ENCODE measurements at places on chromosomes 5 and 9. TPM values are rescaled to one million over a fixed set of nuclear protein-coding genes. Genes with fewer than 3 reads are reported as not detected.

DNAI1 gene
- total RNA-seq: not detected

FOXD4 gene
- total RNA-seq: 0.75 TPM

SPATA31D4 gene
- total RNA-seq: not detected

ARSI gene
- total RNA-seq: 4.0 TPM

EIF4E1B gene
- total RNA-seq: not detected

BAAT gene
- 1.0 TPM for total RNA-seq

UBQLN1 gene
- total RNA-seq: 93.7 TPM

SELENOP gene
- total RNA-seq: 884 TPM

TMEM250 gene
- total RNA-seq: 30.7 TPM

- DNase-seq: no peak
- H3K4me3 ChIP-seq: no peak overlapping the region
- no peaks in the 10 kb centered on the region for H3K27me3 ChIP-seq
Measured at GRCh38 chr9:5720151-5720550, 91.2 kb downstream of the RIC1 start.

- no peaks in the 10 kb centered on the region for H3K36me3 ChIP-seq
- peak; percentile 73 for DNase-seq
- H3K4me1 ChIP-seq: peaks cover 24% of the 10 kb centered on the region
- peak overlapping the region; percentile 68 for H3K27ac ChIP-seq
- no peak overlapping the region for H3K4me3 ChIP-seq
Measured at GRCh38 chr5:142386137-142387023, 61.6 kb upstream of the SPRY4 start.

DNA sequence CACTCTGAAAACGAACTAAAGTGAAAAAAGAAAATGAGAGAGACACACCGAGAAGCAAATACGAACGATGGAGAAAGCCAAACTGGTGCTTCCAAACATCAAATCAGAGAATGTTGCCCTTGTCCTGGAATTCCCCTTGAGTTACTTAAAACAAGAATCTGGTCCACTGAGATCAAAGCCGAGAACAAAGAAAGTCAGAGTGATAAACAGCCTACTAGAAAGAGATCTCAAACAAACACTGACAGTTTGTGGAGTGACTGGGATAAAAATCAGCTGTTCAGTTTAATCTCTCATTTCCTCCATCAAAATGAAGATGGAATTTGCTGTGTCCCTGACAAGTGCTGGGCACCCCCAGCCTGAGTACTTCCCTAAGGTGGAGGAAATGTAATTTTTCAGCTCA, 582.6 kb downstream of the NR2F1-AS1 start:
- no peaks in the 10 kb centered on the region for H3K36me3 ChIP-seq
- H3K4me3 ChIP-seq: peak overlapping the region; percentile 18
- H3K4me1 ChIP-seq: no peaks in the 10 kb centered on the region
- H3K27ac ChIP-seq: peak overlapping the region; percentile 26
- H3K27me3 ChIP-seq: no peaks in the 10 kb centered on the region

GRCh38 chr5:159181152-159181551, 28.2 kb downstream of the RNF145 start:
- DNase-seq: no peak
- peaks cover 75% of the 10 kb centered on the region for H3K4me1 ChIP-seq
- H3K4me3 ChIP-seq: no peak overlapping the region
- H3K36me3 ChIP-seq: peaks cover 19% of the 10 kb centered on the region
- no peaks in the 10 kb centered on the region for H3K27me3 ChIP-seq

DNA sequence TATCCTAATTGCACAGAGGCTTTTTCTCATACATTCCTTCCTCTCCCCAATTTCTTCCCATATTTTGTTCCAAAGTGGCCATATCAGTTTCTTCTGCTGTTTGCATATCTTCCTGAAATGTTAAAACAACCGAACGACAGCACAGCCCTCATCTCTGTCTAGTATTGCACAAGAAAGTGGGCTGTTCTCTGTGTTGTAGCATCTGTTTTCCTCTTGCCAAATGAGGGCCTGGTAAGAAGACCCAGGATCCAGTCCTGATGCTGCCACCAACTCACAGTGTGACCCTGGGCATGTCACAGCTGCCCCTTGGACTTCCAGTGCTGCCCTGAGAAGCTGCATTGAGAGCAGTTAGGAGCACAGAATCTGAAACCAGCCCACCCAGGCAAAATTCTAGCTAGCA, 4.1 kb downstream of the SLC31A2 start:
- H3K36me3 ChIP-seq: peaks cover 20% of the 10 kb centered on the region
- DNase-seq: no peak
- peak overlapping the region; percentile 61 for H3K27ac ChIP-seq
- H3K4me3 ChIP-seq: no peak overlapping the region

GRCh38 chr9:108837530-108837929, 18.3 kb downstream of the ACTL7B start:
- H3K36me3 ChIP-seq: no peaks in the 10 kb centered on the region
- no peaks in the 10 kb centered on the region for H3K4me1 ChIP-seq
- no peak for DNase-seq
- H3K27ac ChIP-seq: no peak overlapping the region
- no peaks in the 10 kb centered on the region for H3K27me3 ChIP-seq

- H3K36me3 ChIP-seq: no peaks in the 10 kb centered on the region
- no peaks in the 10 kb centered on the region for H3K4me1 ChIP-seq
- H3K27ac ChIP-seq: no peak overlapping the region
- no peak overlapping the region for H3K4me3 ChIP-seq
- no peak for DNase-seq
Measured at GRCh38 chr9:73194284-73194683, 42.6 kb downstream of the ANXA1 start.

DNA sequence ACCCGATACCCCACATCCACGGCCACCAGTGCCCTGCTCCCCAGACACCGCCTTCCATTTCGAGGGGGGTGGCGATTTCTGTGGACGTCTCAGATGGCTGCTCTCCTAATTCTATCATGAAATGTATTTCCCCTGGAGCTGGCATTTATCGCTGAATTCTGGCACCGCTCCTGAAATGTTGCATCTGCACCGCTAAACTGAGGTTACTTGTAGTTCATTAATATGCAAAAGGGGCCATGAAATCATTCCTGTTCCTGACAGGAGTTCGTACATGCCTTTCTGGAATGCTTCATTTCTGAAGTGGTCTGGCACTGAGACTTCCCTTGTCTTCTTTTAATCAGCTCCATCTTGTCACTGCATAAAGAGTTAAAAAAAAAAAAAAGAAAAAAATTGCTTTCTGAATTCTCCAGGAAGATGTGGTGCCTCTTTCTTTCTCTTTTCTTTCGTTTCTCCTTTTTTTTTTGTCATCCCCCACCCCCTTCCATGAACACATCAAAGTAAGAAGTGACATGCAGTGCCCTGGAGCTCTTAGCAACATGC, 97.7 kb upstream of the SMARCA2 start:
- H3K27ac ChIP-seq: no peak overlapping the region
- H3K27me3 ChIP-seq: no peaks in the 10 kb centered on the region
- H3K4me1 ChIP-seq: no peaks in the 10 kb centered on the region
- no peak for DNase-seq

- DNase-seq: no peak
- no peaks in the 10 kb centered on the region for H3K36me3 ChIP-seq
- no peak overlapping the region for H3K4me3 ChIP-seq
- peaks cover 18% of the 10 kb centered on the region for H3K4me1 ChIP-seq
- H3K27ac ChIP-seq: no peak overlapping the region
Measured at GRCh38 chr5:91146230-91146629, 236.9 kb downstream of the ARRDC3 start.

DNA sequence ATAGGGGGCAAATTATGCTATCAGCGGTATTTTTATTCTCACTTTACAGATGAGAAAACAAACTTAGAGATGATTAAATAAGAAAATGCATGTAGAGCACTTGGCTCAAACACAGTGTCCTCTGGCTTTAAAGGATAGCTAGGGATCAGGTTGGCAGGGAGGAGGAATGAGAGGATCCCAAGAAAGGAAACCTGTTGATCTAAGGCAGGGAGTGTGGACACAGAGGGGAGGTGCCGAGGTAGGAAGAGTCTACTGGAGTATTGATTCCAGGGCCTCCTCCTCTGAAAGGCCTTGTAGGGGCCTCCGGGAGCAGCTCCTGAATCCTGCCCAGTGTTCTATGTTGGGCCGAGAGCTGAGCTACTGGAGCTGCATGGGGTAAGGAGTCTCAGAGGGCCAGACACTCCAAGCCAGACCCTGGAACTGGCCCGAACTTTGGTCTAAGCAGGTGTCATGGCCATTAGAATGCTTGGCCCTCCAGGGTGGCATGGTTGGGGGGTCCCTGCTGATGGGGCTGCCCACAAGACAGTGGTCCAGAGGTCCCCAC, 30.4 kb upstream of the TCF7 start:
- H3K4me3 ChIP-seq: no peak overlapping the region
- no peaks in the 10 kb centered on the region for H3K27me3 ChIP-seq
- H3K27ac ChIP-seq: no peak overlapping the region
- no peaks in the 10 kb centered on the region for H3K36me3 ChIP-seq

DNA sequence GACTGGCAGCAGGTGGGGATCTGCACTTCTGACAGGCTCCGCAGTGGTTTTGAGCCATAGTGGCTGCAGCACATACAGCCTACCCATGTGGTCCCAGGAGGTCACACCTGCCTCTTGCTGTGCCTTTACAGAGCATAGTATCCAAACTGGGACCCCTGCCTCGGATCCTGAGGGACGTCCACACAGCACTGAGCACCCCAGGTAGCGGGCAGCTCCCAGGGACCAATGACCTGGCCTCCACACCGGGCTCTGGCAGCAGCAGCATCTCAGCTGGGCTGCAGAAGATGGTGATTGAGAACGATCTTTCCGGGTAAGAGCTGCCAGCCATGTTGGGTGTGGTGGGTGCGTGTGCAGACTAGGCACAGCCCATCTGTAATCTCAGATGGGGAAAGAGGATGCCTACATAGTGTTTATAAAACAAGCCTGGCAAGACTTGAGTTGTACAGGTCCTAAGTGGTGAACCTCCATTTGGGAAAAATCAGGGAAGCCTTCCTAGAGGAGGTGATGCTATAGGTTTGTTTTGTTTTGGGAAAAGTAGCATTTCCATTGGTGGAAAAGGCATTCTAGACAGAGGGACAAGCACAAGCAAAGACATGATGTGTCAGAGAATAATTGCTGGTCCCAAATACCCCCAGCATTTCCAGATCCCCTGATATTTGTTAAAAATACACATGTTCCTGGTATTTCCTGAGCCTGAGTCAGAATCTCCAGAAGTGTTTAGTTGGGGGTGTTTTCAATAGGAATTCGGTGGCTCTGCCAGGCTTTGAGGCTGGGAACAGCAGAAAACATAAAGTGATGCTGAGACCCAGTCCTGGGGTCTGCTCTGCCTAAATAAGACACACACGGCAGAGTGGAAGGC, 119.2 kb downstream of the DAB2IP start:
- H3K27ac ChIP-seq: no peak overlapping the region
- no peak overlapping the region for H3K4me3 ChIP-seq
- H3K27me3 ChIP-seq: no peaks in the 10 kb centered on the region
- peaks cover 85% of the 10 kb centered on the region for H3K36me3 ChIP-seq
- H3K4me1 ChIP-seq: peaks cover under 1% of the 10 kb centered on the region

DNA sequence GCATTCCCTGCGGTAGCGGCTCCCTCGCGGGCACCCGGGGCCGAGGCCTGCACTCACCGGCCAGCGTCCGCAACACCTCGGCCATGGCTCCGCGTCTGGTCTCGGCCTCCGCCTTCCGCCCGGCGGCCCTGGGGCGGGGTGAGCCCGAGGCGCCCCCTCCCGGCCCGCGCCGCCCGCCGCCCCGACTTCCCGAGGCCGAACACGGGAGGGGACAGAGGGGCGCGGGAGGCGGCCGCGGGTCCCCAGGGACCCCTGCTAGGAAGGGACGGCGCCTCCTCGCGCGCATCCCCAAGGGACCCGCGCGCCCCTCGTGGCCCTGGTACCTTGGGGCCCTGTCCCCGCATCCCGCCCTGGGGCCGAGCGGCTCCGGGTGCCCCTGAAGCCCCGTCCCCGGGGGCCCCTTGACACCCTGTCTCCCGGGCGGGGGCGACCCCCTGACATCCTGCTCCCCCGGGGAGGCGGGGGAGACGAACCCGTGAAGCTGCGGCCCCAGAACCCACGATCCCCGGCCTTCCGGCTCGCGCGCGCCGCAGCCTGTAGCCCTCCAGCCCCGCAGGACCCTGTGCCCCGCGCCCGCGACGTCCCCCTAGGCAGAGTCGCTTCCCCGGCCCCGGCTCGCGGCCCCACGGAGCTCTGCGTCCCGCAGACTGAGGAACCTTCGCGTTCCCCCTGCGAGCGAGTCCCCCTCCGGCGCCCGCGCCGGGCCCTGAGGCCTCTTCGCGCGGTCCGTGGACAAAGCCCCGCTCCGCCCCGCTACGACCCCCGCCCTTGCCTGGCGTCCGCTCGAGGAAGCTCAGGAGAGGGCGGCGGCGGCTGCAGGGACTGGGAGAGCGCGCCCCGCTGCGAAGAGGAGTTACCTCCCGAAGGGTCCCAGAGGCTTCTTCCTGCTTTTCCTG, at the start of gene ABO:
ABO (minus strand) TSS at position 97 of the 896 bp plus-strand sequence.
- H3K36me3 ChIP-seq: no peaks in the 10 kb centered on the region
- H3K27ac ChIP-seq: peak within 1 kb of the TSS; percentile 58
- no peaks in the 10 kb centered on the region for H3K4me1 ChIP-seq
- H3K27me3 ChIP-seq: peaks cover 5% of the 10 kb centered on the region

GRCh38 chr5:135339623-135340022, 59.4 kb downstream of the MACROH2A1 start:
- peaks cover 100% of the 10 kb centered on the region for H3K36me3 ChIP-seq
- no peaks in the 10 kb centered on the region for H3K4me1 ChIP-seq
- H3K27ac ChIP-seq: no peak overlapping the region
- no peak overlapping the region for H3K4me3 ChIP-seq
- DNase-seq: no peak

DNA sequence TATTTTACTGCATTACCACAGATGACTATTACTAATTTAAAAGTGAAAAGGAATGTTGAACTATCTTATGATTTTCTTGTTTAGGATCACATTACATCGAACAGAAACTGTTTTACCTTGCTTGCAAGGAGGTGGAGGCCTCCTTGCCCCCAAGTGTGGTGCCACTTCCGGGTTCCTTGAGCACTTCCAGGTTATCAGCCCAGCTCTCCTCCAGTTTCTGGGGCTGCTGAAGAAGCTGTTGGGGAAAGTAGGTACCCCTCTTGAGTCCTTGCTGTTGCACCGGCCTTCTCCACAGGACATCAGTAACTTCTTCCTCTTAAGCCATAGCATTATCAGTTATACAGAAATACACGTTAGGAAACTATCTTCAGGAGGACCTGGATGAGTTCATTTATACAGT, 278.2 kb downstream of the DMRT2 start:
- no peaks in the 10 kb centered on the region for H3K27me3 ChIP-seq
- H3K36me3 ChIP-seq: no peaks in the 10 kb centered on the region
- H3K27ac ChIP-seq: no peak overlapping the region
- H3K4me3 ChIP-seq: no peak overlapping the region
- DNase-seq: no peak

DNA sequence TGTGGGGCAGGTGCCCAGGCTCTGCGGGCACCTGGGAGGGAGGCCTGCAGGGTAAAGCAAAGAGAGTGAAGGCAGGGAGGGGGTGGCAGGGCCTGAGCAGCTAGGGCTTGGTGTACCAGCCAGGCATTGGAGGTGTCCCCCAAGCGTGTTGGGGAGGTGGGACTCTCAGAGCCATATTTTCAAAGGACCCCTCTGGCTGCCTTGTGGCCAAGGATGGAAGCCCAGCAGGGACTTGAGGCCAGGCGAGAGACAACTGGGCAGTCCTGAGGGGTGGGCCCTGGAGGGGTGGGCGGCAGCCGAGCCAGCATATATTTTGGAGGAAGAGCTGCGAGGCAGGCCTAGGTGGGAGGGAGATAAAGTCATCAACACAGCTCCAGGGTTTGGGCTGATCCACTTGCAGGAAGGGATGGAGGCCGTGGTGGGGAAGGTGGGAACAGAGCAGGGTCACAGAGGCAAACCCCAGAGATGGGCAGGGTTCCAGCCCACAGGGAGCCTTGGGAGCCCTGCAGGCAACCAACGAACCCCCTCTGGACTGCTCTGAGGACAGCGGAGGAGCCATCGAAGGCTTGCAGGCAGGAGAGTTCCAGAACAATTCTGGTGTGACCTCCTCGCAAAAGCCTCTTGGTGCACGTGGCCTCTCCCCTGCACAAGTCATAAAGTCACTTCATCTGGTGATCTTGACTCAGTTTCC, 35.7 kb downstream of the DUSP1 start:
- no peak for DNase-seq
- H3K36me3 ChIP-seq: no peaks in the 10 kb centered on the region
